ENCODE measurements at places on chromosomes 7 and 10.
A peak's percentile ranks its signal among the peaks of the same experiment; 100 is the strongest.

GRCh38 chr10:14240253-14241189 is 90.2 kb downstream of the FRMD4A start:
- DNase-seq = no peak

GRCh38 chr10:72096115-72097000 is 8.0 kb upstream of the SPOCK2 start:
- no peak for DNase-seq

DNA sequence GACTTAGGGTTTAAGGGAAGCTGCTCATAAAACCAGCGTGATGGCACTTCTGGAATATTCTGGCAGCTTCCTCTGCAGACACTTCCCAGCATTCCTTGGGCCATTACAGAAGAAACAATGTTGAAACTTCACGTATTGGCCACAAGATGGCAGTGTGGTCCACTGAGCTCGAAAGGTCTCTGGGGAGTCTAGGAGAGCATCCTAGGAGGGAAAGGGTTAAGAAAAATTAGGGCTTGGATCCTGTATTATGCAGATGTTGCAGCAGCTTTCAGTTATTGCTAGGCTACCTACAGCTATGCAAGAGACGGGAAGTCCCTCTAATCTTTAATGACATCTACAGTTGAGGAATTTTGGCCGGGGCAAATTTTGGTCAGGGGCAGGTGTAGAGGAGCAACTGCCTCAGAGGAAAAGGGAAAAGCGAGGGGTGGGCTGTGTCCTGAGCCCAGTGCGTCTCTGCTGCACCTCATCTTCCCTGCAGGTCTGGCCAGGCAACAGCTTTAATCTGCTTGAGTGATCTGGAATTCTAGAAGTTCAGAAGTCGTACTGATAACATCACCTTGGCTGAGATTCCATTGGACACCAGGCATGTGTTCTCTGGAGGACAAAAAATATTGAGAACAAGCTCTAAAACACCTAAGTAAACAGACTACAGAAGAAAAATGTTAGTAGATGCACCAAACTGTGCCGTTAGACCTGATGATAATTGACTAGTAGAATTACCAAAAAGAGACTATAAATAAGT is 220.8 kb upstream of the PRSS58 start:
- DNase-seq = peak; percentile 58

- no peak for DNase-seq
These were observed 2.2 kb upstream of the INSIG1 start for GRCh38 chr7:155295511-155295910.

GRCh38 chr7:127667017-127667670 is 15.2 kb downstream of the SND1 start:
- DNase-seq = no peak

DNA sequence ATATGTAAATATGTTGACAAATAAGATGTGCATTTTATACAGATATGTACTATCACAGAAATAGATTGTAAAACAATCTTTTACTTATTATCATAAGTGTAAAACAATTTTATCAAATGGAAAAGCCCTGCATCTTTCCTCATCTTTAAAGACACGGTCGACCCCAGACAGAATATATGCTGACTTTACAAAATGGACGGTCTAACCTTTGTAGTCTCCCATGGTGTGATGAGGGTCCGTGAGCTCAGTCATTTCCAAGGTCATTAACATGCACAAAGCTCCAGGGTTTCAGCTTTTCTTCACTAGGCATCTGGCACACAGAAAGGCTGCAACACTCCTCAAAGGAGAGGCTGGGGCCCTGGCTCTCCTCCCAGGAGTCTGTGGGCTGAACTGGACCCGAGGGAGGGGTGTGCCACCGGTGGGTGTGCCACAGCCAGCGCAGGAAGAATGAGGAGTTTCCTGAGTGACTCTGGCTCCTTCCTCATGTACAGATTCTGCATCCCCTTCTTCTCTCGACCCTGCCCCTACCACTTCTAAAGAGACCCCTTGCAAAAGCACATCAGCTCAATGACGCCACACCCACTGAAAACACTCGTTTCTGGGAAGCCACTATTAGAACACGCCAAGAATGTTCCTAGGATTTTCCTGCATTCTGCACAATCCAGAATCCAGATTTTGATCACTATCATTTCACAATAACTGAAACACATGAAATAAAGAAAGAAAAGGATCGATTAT is 26.2 kb upstream of the ABLIM1 start:
- peak; percentile 79 for DNase-seq

DNA sequence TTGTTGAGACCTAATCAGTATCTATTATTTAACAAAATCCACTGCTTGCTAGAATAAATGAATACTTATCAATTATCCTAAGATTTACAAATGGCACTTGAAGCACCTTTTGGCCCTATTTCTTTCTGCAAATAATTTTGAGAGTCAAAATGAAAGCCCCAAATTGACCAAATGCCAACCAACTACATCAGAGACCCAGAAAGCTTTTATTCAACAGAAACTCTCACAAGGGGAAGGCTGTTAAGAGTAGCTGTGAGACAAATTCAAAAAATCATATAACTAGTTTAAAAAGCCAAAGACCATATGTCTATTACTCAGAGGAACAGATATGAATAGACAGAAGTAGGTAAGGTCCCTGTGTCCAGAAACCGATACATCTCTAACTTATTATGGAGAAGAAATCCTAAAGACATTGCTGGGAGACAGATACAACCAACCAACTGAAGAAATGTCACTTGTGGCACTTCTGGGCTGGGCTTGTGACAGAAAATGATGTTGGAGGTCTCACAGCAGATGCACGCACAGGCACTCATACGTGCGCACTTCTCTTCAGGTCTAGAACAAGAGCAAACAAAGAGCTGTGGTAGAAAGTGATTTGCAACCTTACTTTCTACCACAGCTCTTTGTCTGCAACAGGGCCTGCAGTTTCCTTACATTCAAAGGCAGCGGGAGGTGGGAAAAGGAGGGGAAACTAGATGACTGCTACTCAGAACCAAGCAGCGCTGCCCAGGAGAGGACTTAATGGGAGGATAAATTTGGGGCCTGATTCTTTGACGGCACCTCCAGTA is 58.6 kb upstream of the KCNIP2 start:
- no peak for DNase-seq

GRCh38 chr10:43884501-43885105 is 235.9 kb upstream of the ZNF32 start:
- no peak for DNase-seq

DNA sequence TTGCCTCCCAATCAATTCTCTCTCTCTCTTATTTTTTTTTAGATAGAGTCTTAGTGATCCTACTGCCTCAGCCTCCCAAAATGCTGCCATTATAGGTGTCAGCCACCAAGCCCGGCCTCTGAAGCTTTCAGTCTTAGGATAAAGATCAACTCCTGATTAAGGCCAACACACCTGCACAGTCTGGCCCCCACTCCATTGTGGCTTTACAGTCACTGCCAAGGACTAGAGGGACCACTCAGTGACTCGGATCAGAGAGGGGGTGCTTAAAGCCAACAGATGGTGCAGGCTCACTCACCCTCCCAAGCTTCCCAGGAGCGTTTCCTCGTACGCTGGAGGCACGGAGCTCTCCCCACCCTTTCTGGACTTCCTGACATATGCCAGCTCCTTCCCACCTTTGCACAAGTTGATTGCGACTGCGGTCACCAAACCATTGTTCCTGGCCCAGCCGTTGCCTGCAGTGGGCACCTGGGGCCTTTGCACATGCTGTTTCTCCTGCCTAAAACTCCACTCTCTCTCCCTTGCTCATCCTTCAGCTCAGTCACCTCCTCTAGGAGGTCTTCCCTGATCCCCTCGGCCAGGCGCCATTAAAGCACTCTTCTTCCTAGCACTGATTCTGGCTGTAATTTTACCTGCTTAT is 1.7 kb upstream of the CDH23 start:
- DNase-seq = no peak

DNA sequence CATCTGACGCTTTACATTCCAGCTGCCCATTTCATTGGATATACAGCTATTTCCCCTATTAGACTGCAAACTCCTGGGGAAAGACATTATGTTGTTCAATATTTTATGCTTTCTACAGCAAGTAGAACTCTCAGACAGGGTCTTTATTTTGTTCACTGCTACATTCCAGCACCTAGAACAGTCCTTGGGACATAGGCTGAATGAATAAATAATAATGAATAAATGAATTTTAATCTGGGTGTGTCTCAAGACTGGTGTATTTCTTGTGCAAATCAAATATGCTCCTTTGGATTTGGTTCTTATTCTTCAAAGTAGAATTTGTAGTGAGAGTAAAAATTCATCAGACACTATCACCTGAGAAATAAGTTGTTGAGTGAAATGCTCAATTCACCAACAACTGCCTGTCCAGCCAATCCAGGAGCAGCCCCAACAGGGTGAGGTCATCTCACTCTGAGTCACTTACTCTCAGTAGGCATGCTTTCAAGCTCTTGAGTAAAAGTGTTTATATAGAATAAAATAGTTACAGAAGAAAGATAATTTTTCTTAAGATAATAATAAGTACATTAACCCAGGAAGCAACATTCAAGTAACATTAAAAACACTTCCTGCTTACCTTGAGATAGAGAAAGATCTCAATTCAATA is 287.5 kb upstream of the NPVF start:
- DNase-seq = no peak

GRCh38 chr7:108012499-108013430 is 9.8 kb upstream of the LAMB1 start:
- DNase-seq = peak; percentile 47

DNA sequence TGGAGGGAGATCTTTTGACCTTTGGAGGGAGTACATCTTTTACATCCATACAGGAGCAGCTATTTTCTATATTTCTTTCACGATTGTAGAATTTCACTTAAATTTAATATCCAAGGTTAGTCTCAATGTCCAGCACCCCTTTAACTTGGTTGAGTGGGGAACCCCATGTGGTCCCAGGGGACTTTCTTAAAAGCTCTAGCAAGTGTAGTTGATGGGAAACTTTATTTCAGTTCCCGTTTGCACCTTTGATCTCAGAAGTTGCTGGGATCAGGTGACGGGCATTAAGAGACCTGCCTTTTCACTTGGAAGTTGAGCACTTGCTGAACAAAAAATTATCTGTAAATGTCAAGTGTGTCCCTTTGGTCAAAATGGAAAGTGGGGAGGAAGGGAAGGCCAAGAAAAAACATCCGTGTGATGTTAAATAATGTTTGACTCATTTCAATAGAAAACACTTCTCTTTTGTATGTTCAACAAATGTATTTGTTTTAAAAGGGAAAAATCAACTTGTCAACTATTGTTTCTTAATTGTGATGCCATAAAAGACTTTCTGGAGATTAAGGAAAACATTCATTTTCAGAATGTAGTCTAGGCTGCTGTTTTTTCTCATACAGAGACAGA is 370.1 kb upstream of the GALNT17 start:
- no peak for DNase-seq

DNA sequence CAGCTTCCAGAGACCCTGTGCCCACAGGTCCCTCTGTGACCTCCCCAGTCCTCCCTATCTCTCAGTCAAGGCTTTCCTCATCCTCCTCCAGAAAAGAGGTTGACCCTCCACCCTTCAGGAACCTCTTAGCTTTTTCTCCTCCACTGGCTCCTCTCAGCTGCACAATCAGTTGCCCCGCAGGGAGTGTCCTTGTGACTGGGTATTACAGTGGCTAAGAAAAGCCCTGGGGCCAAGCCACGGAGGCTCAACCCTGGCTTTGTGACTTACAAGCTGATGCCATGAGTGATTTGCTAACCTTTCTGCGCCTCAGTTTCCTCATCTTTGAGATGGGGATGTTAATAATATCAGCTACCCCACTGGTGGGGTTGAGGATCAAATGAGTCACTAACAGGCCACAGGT is 66.4 kb upstream of the ZMIZ1 start:
- DNase-seq = no peak

DNA sequence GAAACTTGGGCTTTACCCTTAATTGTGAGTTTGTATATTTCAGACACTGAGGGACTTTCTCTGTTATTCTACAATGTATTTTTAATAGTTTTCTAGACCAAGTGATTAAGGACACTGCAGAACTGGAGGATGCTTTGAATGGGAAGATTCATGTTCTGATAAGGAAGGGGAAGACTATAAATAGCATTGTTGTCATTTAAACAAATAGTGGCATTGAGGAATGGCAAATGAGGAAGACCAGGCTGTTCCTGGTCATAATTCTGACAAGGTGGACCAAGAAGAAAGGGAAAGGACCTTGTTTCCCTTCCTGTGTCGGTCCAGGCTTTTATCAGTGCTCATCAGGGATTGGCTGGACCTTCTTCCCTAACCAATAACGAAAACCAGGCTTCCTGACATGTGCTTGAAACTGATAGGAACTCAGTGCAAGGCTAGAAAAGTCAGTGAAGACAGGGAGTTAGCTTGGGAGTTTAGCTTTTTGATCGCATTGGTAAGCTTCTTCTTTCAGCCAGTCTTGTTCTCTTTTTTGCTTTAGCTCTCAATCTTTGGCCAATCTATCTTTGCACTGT is 116.2 kb downstream of the ITGA8 start:
- no peak for DNase-seq

DNA sequence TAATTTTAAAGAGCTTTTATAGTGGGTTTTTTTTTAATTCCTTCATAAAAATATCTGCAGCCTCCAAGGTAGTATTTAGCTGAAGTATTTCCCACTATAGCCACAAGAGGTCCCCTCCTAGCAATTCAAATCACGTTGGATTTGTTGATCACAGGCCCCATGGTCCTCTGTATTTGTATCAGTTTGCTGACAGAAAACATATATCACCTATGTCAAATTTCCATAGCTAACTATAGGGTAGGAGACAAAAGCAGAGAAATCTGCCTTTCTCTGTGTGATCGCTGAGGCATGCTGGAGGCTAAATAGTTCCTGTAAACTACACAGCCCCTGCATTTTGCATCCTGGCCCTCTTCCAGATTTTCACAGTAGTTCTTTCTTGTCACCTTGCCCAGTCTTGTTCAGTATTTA is 1.7 kb upstream of the CTNNA3 start:
- peak; percentile 19 for DNase-seq

DNA sequence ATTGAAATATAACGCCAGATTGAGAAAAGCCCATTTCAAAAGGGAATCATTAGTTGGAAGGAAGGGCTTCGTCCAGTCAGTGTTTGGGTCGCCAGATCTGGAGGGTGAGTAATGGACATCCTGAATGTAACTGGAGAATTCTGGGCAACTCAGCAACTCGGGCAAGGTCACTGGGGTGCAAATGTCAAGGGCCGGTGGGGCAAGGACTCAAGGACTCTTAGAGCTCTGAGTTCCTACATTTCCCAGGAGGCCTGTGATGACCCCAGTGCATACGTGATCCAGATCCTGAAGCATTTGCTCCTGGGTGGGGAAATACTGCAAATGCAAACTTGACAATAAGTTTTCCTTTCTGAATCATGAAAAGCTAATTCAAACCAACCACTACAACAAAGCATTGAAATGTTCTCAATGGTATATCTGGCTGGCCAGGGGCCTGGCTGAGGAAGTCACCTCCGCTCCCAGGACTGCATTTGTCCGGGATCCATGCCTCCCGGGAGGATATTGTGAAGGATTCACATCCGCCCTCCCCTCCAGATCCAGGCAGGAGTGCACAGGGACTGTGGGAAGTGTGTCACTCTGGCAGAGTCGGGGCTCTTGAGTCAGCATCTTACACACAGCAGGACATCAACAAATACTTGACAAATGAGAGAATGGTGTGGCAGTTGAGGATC is 164.0 kb downstream of the FANK1 start:
- DNase-seq = no peak

GRCh38 chr10:100006243-100006886 is 3.4 kb downstream of the DNMBP start:
- no peak for DNase-seq

GRCh38 chr10:43931308-43931930 is 282.7 kb upstream of the ZNF32 start:
- no peak for DNase-seq

- DNase-seq = no peak
These were observed 3.3 kb downstream of the SLIT1 start for GRCh38 chr10:97182288-97182990.
